ENCODE measurements at places on chromosomes 7 and 10. TPM values are rescaled to one million over a fixed set of nuclear protein-coding genes. Genes with fewer than 3 reads are reported as not detected.

- peaks cover 1% of the 10 kb centered on the region for H3K27me3 ChIP-seq
- H3K4me1 ChIP-seq: no peaks in the 10 kb centered on the region
- no peak for DNase-seq
- no peaks in the 10 kb centered on the region for H3K36me3 ChIP-seq
- H3K4me3 ChIP-seq: no peak overlapping the region
These were observed 268.5 kb upstream of the TPK1 start for GRCh38 chr7:145104400-145104799.

Gene CYP3A7
- not detected for total RNA-seq

GRCh38 chr10:30357075-30357801, 8.2 kb upstream of the MTPAP start:
- no peak for DNase-seq
- H3K4me3 ChIP-seq: no peak overlapping the region
- no peaks in the 10 kb centered on the region for H3K36me3 ChIP-seq
- H3K27ac ChIP-seq: no peak overlapping the region

Gene LRRN3
- total RNA-seq: 4.4 TPM

Gene MACROH2A2
- total RNA-seq: 4.1 TPM

- H3K36me3 ChIP-seq: no peaks in the 10 kb centered on the region
- peaks cover 7% of the 10 kb centered on the region for H3K27me3 ChIP-seq
- H3K4me3 ChIP-seq: no peak overlapping the region
- no peaks in the 10 kb centered on the region for H3K4me1 ChIP-seq
- no peak overlapping the region for H3K27ac ChIP-seq
- no peak for DNase-seq
These were observed 70.8 kb upstream of the ZNRF2 start for GRCh38 chr7:30213637-30214036.

GRCh38 chr7:92158660-92159575, 20.0 kb downstream of the LRRD1 start:
- H3K4me1 ChIP-seq: no peaks in the 10 kb centered on the region
- H3K36me3 ChIP-seq: no peaks in the 10 kb centered on the region

Gene FFAR4
- not detected for total RNA-seq

Gene HMX2
- 0.31 TPM for total RNA-seq

Gene MRPS24
- total RNA-seq: 115 TPM

DNA sequence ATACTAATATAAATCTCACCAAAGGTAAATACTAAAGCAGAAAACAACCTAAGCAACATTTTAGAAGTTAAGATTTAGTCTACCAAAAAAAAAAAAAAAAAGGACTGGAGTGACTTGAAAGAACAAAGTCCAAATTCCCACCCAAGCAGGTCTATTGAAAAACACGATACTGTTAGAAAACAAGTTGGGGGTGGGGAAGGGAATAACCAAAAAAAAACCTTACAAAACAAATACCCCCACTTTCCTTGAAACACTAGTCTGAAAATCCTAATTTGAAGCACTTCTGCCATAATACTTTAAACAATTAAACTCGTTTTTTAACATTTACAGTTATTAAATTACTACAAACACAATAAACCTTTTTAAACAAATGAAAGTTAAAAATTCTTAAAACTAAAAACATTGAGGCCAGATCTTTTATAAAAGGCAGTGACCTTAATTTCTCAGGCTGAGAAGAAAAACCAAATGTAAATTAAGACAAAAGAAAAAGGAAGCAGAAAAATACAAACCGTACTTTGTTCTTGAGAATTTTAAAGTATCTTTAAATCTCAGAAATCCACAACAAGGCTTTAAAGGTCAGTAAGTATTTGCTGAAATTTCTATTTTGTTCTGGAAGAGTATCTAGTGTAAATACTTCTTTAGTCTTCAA, 135.1 kb downstream of the NRBF2 start:
- peak overlapping the region; percentile 97 for H3K4me3 ChIP-seq
- H3K36me3 ChIP-seq: peaks cover 12% of the 10 kb centered on the region
- H3K4me1 ChIP-seq: peaks cover 17% of the 10 kb centered on the region
- H3K27me3 ChIP-seq: no peaks in the 10 kb centered on the region
- H3K27ac ChIP-seq: peak overlapping the region; percentile 97
- DNase-seq: no peak

- H3K36me3 ChIP-seq: peaks cover 1% of the 10 kb centered on the region
- H3K27ac ChIP-seq: no peak overlapping the region
- peak; percentile 53 for DNase-seq
- peaks cover 27% of the 10 kb centered on the region for H3K4me1 ChIP-seq
- no peaks in the 10 kb centered on the region for H3K27me3 ChIP-seq
- H3K4me3 ChIP-seq: no peak overlapping the region
These were observed 81.2 kb downstream of the HIPK2 start for GRCh38 chr7:139696552-139696951.

Gene ANKRD30A
- not detected for total RNA-seq

Gene LMTK2
- 10.8 TPM for total RNA-seq

DNA sequence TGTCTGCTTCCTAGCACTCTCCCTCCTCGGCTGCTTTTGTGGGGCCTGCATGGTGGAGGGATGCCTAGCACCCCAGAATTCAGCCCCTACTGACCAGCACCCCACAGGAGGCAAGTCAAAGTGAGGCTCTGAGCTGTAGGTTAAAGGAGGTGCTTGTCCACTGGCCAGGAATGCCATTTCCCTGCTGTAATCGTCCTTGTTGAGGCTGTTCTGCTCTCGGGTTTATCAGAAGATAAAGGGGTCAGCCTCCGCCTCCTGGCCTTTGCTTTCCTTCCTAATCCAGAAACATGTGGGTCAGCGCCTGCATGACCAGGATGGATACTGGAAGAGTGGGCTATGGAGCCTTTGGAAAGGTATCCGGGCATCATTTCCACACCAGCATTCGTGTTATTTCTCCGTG, 98.9 kb downstream of the MKI67 start:
- peaks cover 30% of the 10 kb centered on the region for H3K4me1 ChIP-seq
- no peak overlapping the region for H3K4me3 ChIP-seq
- H3K36me3 ChIP-seq: no peaks in the 10 kb centered on the region
- H3K27me3 ChIP-seq: peaks cover 3% of the 10 kb centered on the region

- no peak for DNase-seq
- H3K36me3 ChIP-seq: no peaks in the 10 kb centered on the region
- H3K4me1 ChIP-seq: peaks cover 3% of the 10 kb centered on the region
- H3K4me3 ChIP-seq: no peak overlapping the region
These were observed 71.4 kb downstream of the FGFR2 start for GRCh38 chr10:121526801-121527221.

Gene CRTAC1
- not detected for total RNA-seq

DNA sequence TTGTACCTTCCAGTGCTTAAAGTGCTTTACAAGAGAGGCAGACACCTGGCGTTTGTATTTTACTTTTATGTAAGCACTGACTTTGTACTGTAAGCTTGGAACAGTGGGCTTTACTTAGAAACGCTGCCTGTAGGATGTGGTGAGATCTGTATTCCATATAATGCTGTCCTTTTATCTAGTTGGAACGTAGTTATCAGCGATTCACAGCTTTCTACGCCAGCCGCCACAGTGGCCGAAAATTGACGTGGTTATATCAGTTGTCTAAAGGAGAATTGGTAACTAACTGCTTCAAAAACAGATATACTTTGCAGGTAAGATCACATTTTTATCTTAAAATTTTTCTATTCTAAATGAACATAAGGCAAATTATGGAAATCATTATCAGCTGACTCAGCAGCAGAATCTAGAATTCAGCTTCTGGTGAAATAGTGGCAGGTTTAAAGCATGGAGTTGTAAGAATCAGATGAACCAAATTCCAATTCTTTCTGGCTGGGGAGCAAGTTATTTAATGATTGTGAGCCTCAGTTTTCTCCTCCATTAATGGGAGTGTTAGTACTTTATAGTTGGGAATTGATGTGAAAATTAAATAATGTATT, 91.5 kb downstream of the CUL1 start:
- H3K36me3 ChIP-seq: peaks cover 57% of the 10 kb centered on the region
- no peaks in the 10 kb centered on the region for H3K27me3 ChIP-seq
- peaks cover 5% of the 10 kb centered on the region for H3K4me1 ChIP-seq
- H3K4me3 ChIP-seq: no peak overlapping the region
- no peak overlapping the region for H3K27ac ChIP-seq
- no peak for DNase-seq

- H3K36me3 ChIP-seq: no peaks in the 10 kb centered on the region
- peaks cover 3% of the 10 kb centered on the region for H3K27me3 ChIP-seq
- peak overlapping the region; percentile 47 for H3K27ac ChIP-seq
- no peak for DNase-seq
- H3K4me1 ChIP-seq: peaks cover 77% of the 10 kb centered on the region
These were observed 50.6 kb upstream of the IL6 start for GRCh38 chr7:22676385-22676784.

DNA sequence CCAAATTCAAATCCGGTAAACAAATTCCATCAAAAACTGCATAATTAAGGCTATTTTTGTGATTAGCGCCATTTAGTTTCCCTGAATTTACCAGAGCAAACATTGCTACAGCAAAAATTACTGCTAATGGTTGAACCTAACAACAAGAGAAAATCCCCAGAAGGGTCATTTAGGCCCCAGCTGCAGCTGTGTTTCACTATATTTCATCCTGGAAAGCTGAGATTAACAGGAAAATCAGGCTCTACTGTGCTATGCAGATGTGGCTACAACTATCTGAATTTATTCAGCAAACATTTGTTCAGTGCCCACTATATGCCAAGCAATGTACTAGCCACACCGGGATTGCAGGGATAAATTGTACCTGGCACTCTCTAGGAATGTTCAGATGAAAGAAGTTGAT, 104.0 kb downstream of the PON1 start:
- DNase-seq: no peak
- H3K4me1 ChIP-seq: no peaks in the 10 kb centered on the region
- H3K36me3 ChIP-seq: no peaks in the 10 kb centered on the region
- no peak overlapping the region for H3K27ac ChIP-seq
- H3K27me3 ChIP-seq: no peaks in the 10 kb centered on the region
- no peak overlapping the region for H3K4me3 ChIP-seq

DNA sequence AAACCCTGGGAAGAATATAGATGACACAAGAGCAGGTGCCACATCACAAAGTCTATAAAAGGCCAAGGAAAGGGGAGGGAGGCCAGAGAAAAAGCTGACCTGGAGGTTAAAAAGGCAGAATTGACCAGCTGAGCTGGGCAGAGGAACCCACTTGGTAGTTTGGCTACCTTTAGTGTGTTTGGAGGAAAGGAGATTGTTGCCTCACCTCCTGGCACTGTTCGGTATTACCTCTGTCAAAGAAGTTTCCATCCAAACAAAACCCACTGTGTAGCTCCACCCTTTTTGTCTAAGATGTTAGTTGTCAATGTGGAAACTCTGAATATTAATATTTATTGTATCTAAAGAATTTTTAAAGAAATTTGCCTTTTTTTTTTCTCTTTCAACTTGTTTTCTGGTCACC, 23.4 kb downstream of the ENTPD7 start:
- H3K27me3 ChIP-seq: no peaks in the 10 kb centered on the region
- H3K27ac ChIP-seq: no peak overlapping the region
- no peak overlapping the region for H3K4me3 ChIP-seq
- DNase-seq: no peak
- peaks cover 6% of the 10 kb centered on the region for H3K36me3 ChIP-seq
- no peaks in the 10 kb centered on the region for H3K4me1 ChIP-seq
